ENCODE measurements at places on chromosomes 7 and 10.
A peak's percentile ranks its signal among the peaks of the same experiment; 100 is the strongest.

DNA sequence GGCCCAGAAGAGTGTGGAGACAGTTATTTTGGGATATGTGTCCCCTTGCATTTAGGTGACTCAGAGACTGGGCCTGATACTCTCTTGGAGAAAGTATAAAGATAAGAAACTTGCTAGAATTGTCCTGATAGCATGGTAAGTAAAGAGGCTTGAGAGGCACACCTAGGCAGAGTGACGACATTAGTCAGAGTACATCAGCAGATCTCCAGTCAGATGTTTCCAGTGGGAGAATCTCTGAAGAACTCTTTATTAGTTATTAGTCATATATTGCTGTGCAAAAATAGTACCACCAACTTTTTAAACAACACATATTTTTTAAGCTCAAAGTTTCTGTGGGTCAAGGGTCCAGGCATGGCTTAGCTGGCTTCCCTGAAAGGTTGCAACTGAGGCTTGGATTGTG lies 182.6 kb downstream of the NEBL start:
- no peak for DNase-seq

- no peak for DNase-seq
Observed at GRCh38 chr7:144408121-144408520, 4.6 kb upstream of the NOBOX start.

- DNase-seq = no peak
Observed at GRCh38 chr10:33803248-33803647, 468.8 kb upstream of the NRP1 start.

- DNase-seq = no peak
Observed at GRCh38 chr10:480498-480927, 209.0 kb downstream of the DIP2C start.

DNA sequence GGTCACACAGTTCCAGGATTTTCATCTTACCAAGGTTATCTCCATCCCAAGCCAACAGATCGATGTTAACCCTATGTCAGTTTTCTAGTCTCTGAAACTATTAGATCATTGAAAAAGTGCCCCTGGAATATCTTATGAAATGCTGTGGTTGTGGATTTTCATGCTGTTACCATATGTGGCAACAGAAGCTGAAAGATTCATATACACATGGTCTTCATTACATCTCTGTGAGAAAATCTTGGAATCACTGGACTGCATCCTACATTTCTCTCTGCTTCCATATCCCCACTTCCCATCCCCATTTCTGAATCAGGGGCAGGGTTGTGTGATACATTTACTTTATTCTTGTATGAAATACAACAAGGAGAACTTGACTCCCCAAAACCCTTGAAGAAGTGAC lies 146.1 kb downstream of the SLC16A9 start:
- DNase-seq = no peak

DNA sequence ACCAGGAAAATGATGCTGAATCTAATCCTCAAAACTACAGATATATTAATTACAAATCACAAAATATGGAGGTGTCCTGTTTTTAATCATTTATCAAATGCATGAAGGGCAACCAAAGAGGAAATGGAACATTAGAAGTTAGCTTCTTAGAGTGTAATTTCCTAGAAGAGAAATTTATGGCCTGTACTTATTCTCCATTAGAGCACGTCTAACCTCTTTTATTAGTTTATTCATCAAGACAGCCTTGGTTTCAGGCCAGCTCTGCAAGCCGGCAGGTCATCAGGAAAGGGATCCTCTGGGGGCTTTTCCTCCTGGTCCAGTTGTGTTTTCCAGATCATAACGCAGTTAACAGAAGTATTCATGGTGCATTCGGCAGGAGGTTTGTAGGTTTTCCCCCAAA lies 517.6 kb downstream of the KCNMA1 start:
- DNase-seq = no peak

- DNase-seq = peak; percentile 85
Observed at GRCh38 chr10:102133373-102134195, 744 bp downstream of the PPRC1 start.

GRCh38 chr7:27141137-27141922 lies 2.2 kb downstream of the HOXA5 start:
- no peak for DNase-seq

GRCh38 chr10:49187044-49187484 lies 1.1 kb downstream of the TMEM273 start:
- DNase-seq = peak; percentile 61

DNA sequence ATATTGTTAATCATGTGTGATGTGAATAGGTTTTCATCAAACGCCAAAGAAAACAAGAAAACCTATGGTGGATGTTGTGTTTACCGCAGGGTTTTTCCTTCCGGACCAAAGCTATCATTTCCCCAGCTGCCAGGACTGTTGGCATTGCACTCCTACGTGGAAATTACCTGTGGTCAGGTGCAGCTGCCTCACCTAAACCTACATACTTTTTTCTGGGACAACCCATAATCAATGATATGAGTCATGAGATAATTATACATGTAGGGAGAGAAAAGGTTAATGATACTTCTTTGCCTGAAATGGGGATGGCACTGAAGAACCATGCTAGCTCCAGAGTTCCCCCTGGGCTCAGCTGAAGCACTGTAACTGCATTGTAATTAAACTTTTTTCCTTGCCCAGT lies 223.6 kb upstream of the SEMA3E start:
- DNase-seq = no peak

GRCh38 chr10:77431209-77431611 lies 206.4 kb downstream of the KCNMA1 start:
- DNase-seq = no peak

DNA sequence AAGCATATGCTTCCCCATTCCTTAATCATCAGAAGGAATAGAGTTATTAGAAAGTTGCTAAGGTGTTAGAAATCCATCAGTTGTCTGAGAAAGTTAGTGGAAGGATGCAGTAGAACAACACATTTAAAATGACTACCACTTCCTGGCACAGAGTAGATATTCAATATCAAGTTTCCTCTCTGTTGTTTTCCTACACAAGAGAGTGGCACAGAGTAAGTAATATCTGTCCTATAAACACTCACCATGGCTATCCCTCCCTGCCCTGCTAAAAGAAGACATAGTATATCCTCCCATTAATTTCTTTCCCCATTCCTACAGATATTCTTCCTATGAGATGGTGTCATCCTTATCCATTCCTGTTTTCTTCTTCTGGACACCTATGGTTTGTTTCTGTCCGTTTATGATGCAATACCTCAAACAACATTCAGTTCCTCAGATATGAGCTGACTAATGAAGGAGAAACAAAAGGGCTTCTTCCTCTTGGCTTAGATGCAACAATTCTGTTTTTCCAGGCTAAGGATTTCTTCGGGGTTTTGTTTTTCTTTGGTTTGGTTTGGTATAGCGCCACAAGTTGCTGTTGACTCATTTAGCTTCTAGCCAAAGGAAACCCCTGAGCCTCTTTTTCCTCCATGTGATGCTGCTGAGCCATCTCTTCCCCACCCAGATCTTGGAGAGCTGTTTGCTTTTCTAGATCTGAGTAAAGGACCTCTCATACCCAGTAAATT lies 32.9 kb upstream of the BPGM start:
- no peak for DNase-seq

DNA sequence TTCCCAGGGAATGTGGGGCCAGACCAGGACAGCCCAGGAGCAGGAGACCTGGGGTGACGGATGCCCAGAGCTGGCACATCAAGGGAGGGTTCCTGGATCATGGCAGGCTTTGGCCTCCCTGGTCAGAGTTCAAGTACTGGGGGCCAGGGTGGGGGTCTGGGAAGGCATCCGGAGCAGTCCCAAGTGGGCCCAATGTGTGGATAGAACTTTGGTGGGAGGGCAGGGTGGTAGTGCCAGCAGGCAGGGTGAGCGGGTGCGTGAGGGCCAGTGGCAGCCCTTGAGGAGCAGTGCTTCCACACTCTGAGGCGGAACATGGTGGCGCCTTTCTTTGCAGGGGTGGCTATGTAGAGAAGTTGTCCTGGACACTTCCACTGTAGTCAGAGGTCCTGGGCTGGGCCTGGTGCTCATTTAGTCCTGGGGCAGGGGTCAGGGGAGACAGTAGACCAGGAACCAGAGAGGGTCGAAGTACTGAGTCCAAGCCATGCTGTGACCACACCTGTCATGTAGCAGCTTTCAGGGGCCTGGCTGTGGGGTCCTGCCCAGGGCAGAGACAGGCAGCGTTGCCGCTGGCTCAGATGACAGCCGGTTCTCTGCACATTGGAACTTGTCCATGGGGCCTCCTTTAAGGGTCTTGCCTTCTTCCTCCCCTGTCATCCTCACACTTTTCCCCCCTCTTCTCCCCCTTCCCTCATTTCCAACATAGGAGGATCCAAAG lies 22.2 kb upstream of the CSGALNACT2 start:
- DNase-seq = peak; percentile 54

DNA sequence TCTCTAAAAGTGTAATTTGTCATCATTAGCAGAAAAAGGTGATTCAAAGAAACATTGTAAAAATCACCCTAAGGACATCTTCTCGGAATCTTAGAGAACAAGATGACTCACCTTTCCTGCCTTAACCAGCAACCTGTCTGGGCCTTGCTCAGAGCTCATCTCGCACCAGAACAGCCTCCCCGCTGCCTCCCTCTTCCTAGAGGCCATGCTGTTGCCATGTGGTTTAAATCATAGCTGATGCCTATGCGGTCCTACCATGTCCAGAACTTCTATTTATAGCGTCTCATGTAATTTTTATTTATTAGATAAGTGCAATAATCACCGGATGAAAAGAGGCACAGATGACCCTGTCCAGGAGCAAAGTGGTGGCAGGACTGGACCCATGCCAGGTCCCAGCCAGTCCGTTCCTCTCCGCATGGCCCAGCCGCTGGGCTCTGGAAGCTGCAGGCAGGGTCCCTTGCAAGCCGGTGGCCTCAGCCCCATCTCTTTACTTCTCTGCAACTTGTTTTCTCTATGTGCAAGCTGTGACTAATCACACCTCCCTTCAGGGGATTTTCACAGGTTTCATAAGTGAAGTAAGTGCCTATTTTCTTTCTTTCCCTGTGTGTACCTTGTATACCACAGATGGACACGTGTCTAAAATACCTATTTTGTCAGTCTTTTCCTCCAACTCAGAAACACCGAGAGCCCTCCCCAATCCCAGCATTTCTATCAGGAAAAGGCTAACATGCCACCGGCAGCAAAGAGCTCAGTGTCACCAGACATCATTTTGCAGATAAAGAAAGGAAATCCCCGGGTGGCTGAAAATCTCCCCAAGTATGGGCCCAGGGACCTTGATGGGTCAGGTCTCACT lies 27.1 kb downstream of the KLF6 start:
- peak; percentile 89 for DNase-seq

DNA sequence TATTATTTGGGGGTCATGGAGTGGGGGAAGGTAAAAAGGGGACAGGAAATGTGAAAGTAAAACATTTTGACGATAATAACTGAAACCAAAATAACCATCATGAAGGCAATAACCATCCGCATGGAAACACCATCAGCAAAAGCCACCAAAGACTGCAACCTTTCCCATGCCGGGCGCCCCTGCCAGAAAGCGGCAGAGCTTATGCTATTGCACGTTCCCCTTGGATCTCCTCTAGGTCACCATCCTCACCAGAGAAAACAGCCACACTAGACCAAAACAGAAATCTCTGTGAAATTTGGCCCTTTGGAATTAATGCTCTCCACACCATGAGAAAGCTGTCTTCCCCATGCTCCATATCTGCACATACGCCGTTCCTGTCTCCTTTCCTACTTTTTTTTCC lies 31.1 kb downstream of the DRGX start:
- no peak for DNase-seq

DNA sequence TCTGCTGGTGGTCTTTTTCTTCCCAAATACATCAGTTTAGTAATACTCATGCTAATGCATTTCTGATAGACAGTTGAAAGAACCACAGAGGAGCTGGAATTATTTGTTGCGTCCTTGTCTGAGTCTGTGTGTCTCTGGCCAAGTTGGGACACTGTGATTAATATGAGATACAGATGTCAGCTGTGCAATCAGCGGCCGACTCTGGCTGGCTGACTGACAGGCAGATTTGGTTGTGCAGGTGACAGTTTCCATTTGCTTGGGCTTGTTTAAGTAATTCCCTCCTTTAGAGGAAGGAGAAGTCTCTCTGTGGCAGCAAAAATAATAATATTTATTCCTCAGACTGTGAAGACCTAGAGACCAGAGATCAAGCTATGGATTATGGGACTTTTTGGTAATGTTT lies 176.2 kb upstream of the CHRM2 start:
- DNase-seq = no peak

- DNase-seq = no peak
Observed at GRCh38 chr10:128258421-128258976, 132.3 kb upstream of the MKI67 start.

DNA sequence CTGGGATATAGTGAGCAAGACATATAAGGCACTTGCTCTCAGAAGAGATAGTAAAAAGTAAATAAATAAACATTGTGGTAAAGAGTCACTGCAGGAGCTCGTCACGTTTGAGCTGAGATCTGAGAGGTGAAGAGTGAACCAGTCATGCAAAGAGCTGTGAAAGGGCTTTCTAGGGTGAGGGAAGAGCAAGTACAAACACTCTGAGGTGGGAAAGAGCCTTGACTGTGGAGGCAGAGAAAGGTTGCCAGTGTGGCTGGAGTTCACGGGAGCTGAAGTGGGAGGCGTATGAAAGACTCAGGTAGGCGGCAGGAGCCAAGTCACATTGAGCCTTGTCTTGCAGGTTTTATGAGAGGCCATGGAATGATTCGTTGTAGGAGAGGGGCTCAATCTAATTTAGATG lies 141.0 kb downstream of the C1GALT1 start:
- DNase-seq = no peak

DNA sequence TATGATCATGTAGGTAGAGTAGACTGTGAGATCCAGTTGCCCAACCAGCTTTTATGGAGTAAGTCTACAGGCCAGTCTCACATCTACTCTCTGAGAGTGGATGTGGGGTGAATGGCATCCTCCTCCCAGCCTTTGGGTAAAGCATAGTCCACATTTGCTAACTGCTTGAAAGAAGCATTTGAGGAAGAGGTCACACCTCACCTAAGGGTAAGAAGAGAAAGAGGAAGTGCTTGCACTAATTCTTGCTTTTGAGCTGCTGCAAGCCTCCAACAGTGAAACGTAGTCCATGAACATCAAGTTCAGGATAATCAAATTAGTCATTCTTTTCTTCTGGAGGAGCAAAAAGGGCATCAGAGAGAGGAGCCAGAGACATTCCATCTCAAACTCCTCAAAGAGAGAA lies 93.9 kb upstream of the AGR3 start:
- no peak for DNase-seq

DNA sequence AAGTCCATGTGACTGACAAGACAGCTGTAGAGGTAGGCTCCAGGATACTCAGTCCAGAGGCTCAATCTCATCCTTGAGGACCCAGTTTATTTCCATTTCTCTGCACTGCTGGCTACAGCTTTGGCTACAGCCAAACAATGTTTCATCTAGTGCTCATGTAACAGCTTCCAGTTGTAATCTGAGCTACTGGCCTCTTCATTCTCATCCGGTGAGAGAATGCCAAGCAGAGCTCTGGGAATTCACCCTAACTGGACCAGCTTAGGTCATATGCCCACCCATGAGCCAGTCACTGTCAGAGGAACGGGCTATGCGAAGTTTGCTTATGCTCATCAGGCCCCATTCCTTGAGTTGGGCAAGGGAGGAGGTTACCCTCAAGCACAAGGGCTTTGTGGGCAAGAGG lies 192.9 kb downstream of the EVX1 start:
- DNase-seq = no peak

- no peak for DNase-seq
Observed at GRCh38 chr7:55651057-55651456, 78.8 kb upstream of the VOPP1 start.
